SK-MEL-5 (cell line): ENCODE measurements at places on chromosomes 11 and 22. TPM values are rescaled to one million over a fixed set of nuclear protein-coding genes. Genes with fewer than 3 reads are reported as not detected.

The OSBPL5 gene
- 11.7 and 15.2 TPM in 2 replicates for total RNA-seq

The EHBP1L1 gene
- total RNA-seq: 14.3 and 15.6 TPM in 2 replicates

The RASL10A gene
- not detected in 2 replicates for total RNA-seq

The DEUP1 gene
- total RNA-seq: not detected in 2 replicates

The HORMAD2 gene
- not detected in 2 replicates for total RNA-seq

The C11orf21 gene
- not detected in 2 replicates for total RNA-seq

The CHRM1 gene
- 0.16 and 0.18 TPM in 2 replicates for total RNA-seq

The OR2D2 gene
- not detected in 2 replicates for total RNA-seq
